ENCODE measurements at places on chromosomes 2 and 18. TPM values are rescaled to one million over a fixed set of nuclear protein-coding genes. Genes with fewer than 3 reads are reported as not detected.

Gene ANO7
- not detected for polyA plus RNA-seq

DNA sequence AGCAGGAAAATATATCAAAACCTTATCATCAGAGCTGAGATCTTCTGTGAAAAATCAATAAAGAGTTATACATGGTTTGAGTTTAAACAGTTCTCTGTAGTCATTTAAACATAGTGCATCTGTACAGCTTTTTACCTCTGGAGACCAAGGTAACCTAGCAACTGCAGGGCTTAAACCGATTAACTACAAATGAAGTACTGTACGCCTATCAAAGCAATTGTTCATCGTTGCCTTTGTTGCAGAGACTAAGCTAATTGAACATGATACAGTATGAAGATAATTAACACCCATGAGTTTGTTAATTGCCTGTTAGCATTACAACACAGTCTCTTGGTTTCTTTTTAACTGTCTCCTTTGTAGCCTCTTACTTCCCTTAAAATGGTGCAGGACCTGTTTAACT lies 147.9 kb downstream of the LNPK start:
- no peak for DNase-seq
- no peak overlapping the region for H3K4me3 ChIP-seq
- no peaks in the 10 kb centered on the region for H3K4me1 ChIP-seq
- H3K27ac ChIP-seq = no peak overlapping the region

- no peak overlapping the region for H3K4me3 ChIP-seq
- no peak for DNase-seq
- H3K27me3 ChIP-seq = no peaks in the 10 kb centered on the region
- H3K27ac ChIP-seq = no peak overlapping the region
Measured at GRCh38 chr2:168084288-168084687, 163.1 kb downstream of the STK39 start.

DNA sequence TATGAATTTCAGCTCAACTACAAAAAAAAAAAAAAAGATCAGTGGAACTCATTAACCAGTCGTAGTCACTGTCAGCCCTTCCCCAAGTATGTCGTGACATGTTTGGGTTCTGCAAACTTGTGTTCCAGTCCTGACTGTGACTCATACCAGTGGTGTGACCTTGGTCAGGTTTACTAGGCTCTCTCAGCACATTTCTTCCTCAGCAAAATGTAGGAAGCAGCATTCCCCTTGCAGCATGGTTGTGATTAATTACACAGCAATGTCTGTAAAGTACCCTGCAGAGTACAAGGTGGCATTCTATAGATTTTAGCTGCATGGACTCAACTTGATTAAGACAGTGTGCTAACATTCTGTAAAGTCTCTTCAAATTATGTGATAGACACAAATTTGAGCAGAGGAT lies 156.9 kb downstream of the LAMA1 start:
- H3K4me1 ChIP-seq = no peaks in the 10 kb centered on the region
- no peaks in the 10 kb centered on the region for H3K27me3 ChIP-seq
- DNase-seq = no peak
- no peak overlapping the region for H3K27ac ChIP-seq
- H3K4me3 ChIP-seq = no peak overlapping the region

- no peak overlapping the region for H3K4me3 ChIP-seq
- H3K27ac ChIP-seq = no peak overlapping the region
- no peaks in the 10 kb centered on the region for H3K4me1 ChIP-seq
Measured at GRCh38 chr18:7233134-7233810, 2.4 kb downstream of the LRRC30 start.

Gene LIPG
- not detected for polyA plus RNA-seq

GRCh38 chr18:50859793-50860555 lies 18.9 kb upstream of the ME2 start:
- H3K4me1 ChIP-seq = no peaks in the 10 kb centered on the region
- no peaks in the 10 kb centered on the region for H3K27me3 ChIP-seq
- H3K36me3 ChIP-seq = no peaks in the 10 kb centered on the region
- no peak overlapping the region for H3K4me3 ChIP-seq

- H3K36me3 ChIP-seq = no peaks in the 10 kb centered on the region
- no peak overlapping the region for H3K27ac ChIP-seq
- H3K27me3 ChIP-seq = peaks cover 2% of the 10 kb centered on the region
- no peaks in the 10 kb centered on the region for H3K4me1 ChIP-seq
Measured at GRCh38 chr2:152584301-152584700, 133.0 kb downstream of the PRPF40A start.

GRCh38 chr2:57880446-57880845 lies 166.2 kb upstream of the VRK2 start:
- H3K27ac ChIP-seq = no peak overlapping the region
- no peaks in the 10 kb centered on the region for H3K4me1 ChIP-seq
- H3K36me3 ChIP-seq = no peaks in the 10 kb centered on the region
- no peak overlapping the region for H3K4me3 ChIP-seq

GRCh38 chr2:75058427-75058826 lies 100.0 kb downstream of the POLE4 start:
- DNase-seq = no peak
- no peaks in the 10 kb centered on the region for H3K36me3 ChIP-seq
- H3K4me3 ChIP-seq = no peak overlapping the region
- no peak overlapping the region for H3K27ac ChIP-seq
- H3K4me1 ChIP-seq = no peaks in the 10 kb centered on the region
- H3K27me3 ChIP-seq = no peaks in the 10 kb centered on the region

- no peaks in the 10 kb centered on the region for H3K4me1 ChIP-seq
- no peak overlapping the region for H3K27ac ChIP-seq
- H3K4me3 ChIP-seq = no peak overlapping the region
- H3K27me3 ChIP-seq = no peaks in the 10 kb centered on the region
Measured at GRCh38 chr18:11005528-11005927, 143.8 kb downstream of the PIEZO2 start.

Gene TMEM200C
- not detected for polyA plus RNA-seq

Gene ACMSD
- not detected for polyA plus RNA-seq

DNA sequence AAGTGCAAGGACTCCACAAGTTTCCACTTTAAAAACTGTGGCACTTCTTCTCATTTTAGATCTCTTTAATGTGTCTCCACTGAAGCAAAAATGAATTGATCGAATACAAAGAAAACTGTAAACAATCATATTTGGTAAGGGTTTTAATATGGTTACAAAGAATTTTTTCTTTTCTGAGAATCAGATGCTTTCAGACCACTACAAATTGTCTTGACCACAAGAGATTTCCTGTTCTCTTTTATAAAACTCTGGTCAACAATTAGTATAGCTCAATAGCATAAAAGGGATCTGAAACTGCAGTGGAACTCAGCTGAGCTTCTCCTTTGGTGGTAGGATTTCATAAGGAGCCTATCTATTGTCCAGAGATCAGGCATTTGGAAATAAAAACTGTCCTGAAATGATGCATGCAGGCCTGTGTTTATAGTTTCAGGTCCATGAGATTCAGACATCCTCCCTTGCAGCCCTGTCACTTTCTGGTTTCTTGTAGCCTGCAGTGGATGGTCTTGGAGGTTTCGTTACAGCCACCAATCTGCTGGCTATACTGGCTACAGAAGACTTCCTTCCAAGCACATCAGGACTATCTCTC lies 120.0 kb downstream of the DOCK10 start:
- DNase-seq = peak; percentile 54
- H3K27ac ChIP-seq = peak overlapping the region; percentile 85
- H3K36me3 ChIP-seq = peaks cover 20% of the 10 kb centered on the region
- H3K4me1 ChIP-seq = peaks cover 60% of the 10 kb centered on the region
- H3K27me3 ChIP-seq = no peaks in the 10 kb centered on the region
- peak overlapping the region; percentile 45 for H3K4me3 ChIP-seq

- no peaks in the 10 kb centered on the region for H3K4me1 ChIP-seq
- no peak overlapping the region for H3K4me3 ChIP-seq
- no peaks in the 10 kb centered on the region for H3K27me3 ChIP-seq
- DNase-seq = no peak
- no peaks in the 10 kb centered on the region for H3K36me3 ChIP-seq
Measured at GRCh38 chr18:53747210-53747609, 477.3 kb downstream of the MBD2 start.

DNA sequence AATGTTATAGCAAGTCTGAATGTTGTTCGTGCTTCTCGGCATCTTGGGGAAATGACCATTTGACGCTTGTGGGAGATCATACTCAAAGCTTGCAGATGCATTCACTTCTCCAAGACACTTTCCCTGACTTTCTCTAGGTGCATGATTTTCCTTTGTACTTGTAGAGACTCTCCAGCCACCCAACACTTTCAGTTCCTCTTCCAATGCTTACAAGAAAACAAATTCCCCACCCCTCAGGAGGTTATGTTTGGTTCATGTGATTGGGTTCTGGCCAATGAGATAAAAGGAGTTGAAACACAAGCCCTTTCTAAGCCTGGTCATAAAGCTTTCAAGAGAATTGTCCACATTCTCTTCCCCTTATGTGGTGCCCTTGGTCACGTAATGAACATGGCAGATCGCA lies 156.3 kb downstream of the EPHA4 start:
- no peaks in the 10 kb centered on the region for H3K27me3 ChIP-seq
- H3K27ac ChIP-seq = no peak overlapping the region
- no peaks in the 10 kb centered on the region for H3K36me3 ChIP-seq
- no peak for DNase-seq
- peaks cover 12% of the 10 kb centered on the region for H3K4me1 ChIP-seq
- H3K4me3 ChIP-seq = no peak overlapping the region

Gene GMCL1
- 34.0 TPM for polyA plus RNA-seq

GRCh38 chr18:36843199-36843598 lies 14.3 kb downstream of the KIAA1328 start:
- peaks cover 26% of the 10 kb centered on the region for H3K36me3 ChIP-seq
- DNase-seq = no peak
- H3K27me3 ChIP-seq = no peaks in the 10 kb centered on the region

Gene CXCR1
- 0.40 TPM for polyA plus RNA-seq

GRCh38 chr18:58934356-58934755 lies 69.7 kb downstream of the ZNF532 start:
- H3K27me3 ChIP-seq = no peaks in the 10 kb centered on the region
- no peak for DNase-seq
- H3K36me3 ChIP-seq = no peaks in the 10 kb centered on the region
- no peak overlapping the region for H3K4me3 ChIP-seq

GRCh38 chr18:13473751-13474150 lies 252.6 kb downstream of the FAM210A start:
- peaks cover 12% of the 10 kb centered on the region for H3K4me1 ChIP-seq
- H3K36me3 ChIP-seq = peaks cover 36% of the 10 kb centered on the region
- no peak overlapping the region for H3K4me3 ChIP-seq
- H3K27me3 ChIP-seq = no peaks in the 10 kb centered on the region
- no peak overlapping the region for H3K27ac ChIP-seq

Gene AQP4
- polyA plus RNA-seq = not detected

GRCh38 chr2:62774555-62775366 lies 69.2 kb downstream of the EHBP1 start:
- H3K36me3 ChIP-seq = no peaks in the 10 kb centered on the region
- DNase-seq = no peak
- H3K4me1 ChIP-seq = no peaks in the 10 kb centered on the region
- no peaks in the 10 kb centered on the region for H3K27me3 ChIP-seq

- H3K36me3 ChIP-seq = no peaks in the 10 kb centered on the region
- H3K27ac ChIP-seq = no peak overlapping the region
- H3K4me1 ChIP-seq = no peaks in the 10 kb centered on the region
- no peak for DNase-seq
- no peaks in the 10 kb centered on the region for H3K27me3 ChIP-seq
Measured at GRCh38 chr2:204931562-204931961, 386.3 kb downstream of the PARD3B start.

GRCh38 chr2:59604123-59604522 lies 949.3 kb downstream of the BCL11A start:
- no peaks in the 10 kb centered on the region for H3K4me1 ChIP-seq
- H3K27me3 ChIP-seq = no peaks in the 10 kb centered on the region
- no peak overlapping the region for H3K4me3 ChIP-seq
- no peak for DNase-seq
- no peak overlapping the region for H3K27ac ChIP-seq

Gene ZNF521
- not detected for polyA plus RNA-seq

DNA sequence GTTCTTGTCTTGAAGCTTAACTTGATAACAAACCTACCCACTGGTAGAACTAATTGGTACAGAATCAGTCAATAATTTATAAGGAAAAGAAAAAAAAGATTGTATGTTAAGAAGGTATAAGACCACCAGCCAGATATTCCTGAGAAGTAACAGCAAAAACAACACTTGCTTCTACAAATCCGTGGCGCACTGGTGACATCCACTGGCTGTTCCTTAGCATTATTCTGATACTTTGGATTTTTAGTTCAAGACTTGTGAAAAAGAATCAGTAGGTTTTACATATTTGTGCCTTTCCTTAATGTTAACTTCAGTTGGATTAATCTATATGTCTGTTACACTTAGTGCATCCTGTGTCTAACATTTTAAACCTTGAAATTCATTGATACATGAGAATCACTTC lies 141.8 kb downstream of the GRB14 start:
- H3K27me3 ChIP-seq = no peaks in the 10 kb centered on the region
- no peak overlapping the region for H3K4me3 ChIP-seq
- H3K36me3 ChIP-seq = no peaks in the 10 kb centered on the region
- H3K4me1 ChIP-seq = no peaks in the 10 kb centered on the region

DNA sequence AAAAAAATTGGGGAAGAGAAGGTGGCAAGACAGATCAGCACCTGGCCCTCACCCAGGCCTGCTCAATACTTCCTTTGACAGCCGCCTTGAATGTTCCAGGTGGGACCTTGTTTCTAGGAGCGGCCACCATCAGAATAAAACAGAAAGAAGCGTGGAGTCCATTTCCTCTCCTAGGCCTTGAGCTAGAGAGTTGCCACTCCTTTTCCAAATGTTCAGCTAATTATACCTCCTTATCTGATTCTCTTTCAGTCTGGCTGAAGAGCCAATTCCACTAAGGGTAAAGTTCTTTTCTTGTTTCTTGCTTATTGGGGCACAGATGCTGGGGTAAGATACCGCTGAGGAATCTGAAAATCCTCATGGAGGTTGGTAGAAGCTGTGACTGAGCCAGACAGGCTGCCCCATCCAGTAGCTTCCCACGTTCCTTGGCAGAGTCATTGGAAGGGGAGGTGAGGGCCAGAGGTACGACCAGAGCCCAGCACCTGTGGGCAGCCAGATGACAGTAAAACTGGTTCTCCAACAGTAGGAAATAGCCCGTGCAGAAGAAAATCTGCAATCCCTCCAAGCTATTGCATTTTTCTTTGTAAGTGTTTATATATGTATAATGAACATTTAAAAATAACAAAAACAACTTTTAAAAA lies 51.5 kb downstream of the PLB1 start:
- H3K27ac ChIP-seq = no peak overlapping the region
- no peaks in the 10 kb centered on the region for H3K27me3 ChIP-seq
- H3K4me1 ChIP-seq = peaks cover 23% of the 10 kb centered on the region
- no peak for DNase-seq
- no peak overlapping the region for H3K4me3 ChIP-seq

Gene ALLC
- polyA plus RNA-seq = not detected

- no peak overlapping the region for H3K4me3 ChIP-seq
- no peaks in the 10 kb centered on the region for H3K27me3 ChIP-seq
- DNase-seq = no peak
- H3K27ac ChIP-seq = no peak overlapping the region
- H3K36me3 ChIP-seq = peaks cover 66% of the 10 kb centered on the region
- peaks cover 6% of the 10 kb centered on the region for H3K4me1 ChIP-seq
Measured at GRCh38 chr2:127504552-127505430, 21.5 kb downstream of the IWS1 start.

Gene DSC3
- polyA plus RNA-seq = not detected

DNA sequence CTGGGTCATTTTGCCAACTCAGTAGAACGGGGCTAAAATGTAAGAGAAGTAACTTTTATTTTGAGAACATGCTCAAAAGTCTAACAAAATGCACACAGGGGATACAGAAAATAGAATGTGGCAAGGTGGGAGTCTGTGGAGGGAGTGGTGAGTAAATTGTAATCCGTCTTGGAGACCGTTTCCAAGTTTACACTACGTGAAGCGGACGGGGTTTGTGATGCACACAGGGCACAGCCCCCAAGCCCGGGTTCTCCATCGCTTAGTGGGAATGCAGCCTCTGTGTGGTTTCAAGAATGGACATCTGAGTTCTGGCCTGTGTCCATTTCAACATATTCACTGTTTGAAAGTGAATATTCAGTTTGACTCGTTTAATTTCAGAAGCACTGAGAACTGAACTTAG lies 65.0 kb upstream of the TMEM18 start:
- H3K27ac ChIP-seq = no peak overlapping the region
- peaks cover 9% of the 10 kb centered on the region for H3K4me1 ChIP-seq
- peaks cover 7% of the 10 kb centered on the region for H3K27me3 ChIP-seq
- H3K4me3 ChIP-seq = no peak overlapping the region

Gene TMEM178A
- polyA plus RNA-seq = not detected

Measured in CD4-positive, CD25-positive, alpha-beta regulatory T cell (primary cell).